Esophagus squamous epithelium (tissue), 5 donors: ENCODE measurements at places on chromosomes 12 and 14.

GRCh38 chr12:83896416-83896815 is 1016.2 kb downstream of the SLC6A15 start:
- no peaks in the 10 kb centered on the region for H3K4me1 ChIP-seq
- no peak overlapping the region for H3K27ac ChIP-seq
- DNase-seq, result no peak
- H3K27me3 ChIP-seq, result no peaks in the 10 kb centered on the region
- H3K4me3 ChIP-seq, result no peak overlapping the region

DNA sequence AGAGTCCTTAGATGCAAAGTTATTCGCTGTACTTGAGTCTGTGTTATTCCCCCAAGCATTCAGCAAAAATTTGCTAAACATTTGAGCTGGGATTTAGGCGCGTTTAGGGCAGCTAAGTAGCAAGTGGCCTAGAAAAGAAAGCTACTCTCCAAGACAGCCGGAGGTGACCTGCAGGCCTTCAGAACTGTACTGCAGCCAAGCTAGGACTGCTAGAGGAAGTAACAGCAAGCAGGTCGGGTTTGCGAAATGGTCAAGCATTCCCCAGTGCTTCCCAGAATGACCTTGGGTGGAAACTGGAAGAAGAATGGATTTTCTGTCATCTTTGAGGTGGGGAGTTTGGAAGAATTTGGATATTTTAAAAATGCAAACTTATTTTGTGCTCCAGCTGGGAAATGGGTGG is 287.5 kb downstream of the FOXN3 start:
- H3K4me3 ChIP-seq, result no peak overlapping the region
- no peaks in the 10 kb centered on the region for H3K36me3 ChIP-seq
- H3K4me1 ChIP-seq, result no peaks in the 10 kb centered on the region
- DNase-seq, result no peak
- no peak overlapping the region for H3K27ac ChIP-seq

DNA sequence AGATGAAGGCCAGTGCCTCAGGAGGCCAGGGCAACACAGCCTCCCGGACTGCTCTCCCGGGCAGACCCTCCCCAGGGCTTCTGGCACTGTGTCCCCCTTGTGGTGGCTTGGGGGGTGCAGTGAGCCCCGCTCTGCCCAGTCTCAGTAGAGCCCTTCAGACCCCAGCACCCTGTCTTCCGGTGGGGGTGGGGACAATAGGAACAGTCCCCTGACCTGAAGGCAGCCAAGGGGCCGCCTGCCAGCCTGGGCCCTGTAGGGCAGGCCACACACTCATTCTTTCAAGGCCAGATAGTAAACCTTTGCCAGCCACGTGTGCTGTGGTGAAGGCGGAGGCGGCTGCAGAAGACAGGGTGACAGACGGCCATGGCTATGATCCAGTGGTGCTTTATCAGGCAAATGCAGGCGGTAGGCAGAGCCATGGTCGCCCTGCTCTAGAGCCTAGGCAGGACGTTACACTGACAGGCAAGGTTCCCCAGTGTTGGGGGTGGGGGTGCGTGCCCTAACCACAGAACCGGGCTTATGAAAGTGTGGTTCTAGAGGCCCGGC is 15.0 kb downstream of the ZFYVE21 start:
- no peak for DNase-seq
- H3K4me1 ChIP-seq, result peaks cover 52% of the 10 kb centered on the region
- peak overlapping the region; percentile 53 for H3K27ac ChIP-seq
- no peaks in the 10 kb centered on the region for H3K27me3 ChIP-seq

DNA sequence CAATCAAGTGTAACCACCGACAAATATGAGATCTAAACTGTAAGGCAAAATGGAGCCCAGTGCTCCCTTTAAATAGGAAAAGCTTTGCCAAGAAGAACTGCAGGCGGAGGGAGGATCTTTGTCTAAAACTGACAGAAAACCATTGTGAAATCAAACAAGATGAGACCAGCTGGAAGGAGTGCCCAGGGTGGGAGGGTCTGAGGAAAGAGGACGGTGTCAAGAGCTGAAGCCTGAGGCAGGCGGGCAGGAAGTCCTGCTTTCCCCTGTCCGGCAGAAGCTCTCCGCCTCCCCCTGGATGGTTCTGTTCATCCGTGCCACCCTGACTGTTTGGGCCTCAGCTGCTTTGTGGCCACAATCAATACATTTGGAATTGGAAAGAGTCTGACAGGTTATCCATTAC is 37.5 kb downstream of the CDC42BPB start:
- H3K27ac ChIP-seq, result peak overlapping the region; percentile 31
- H3K36me3 ChIP-seq, result peaks cover 8% of the 10 kb centered on the region
- H3K4me3 ChIP-seq, result no peak overlapping the region
- H3K4me1 ChIP-seq, result peaks cover 40% of the 10 kb centered on the region
- H3K27me3 ChIP-seq, result no peaks in the 10 kb centered on the region
- DNase-seq, result no peak

- no peaks in the 10 kb centered on the region for H3K4me1 ChIP-seq
- H3K4me3 ChIP-seq, result no peak overlapping the region
- no peaks in the 10 kb centered on the region for H3K27me3 ChIP-seq
- H3K27ac ChIP-seq, result no peak overlapping the region
Observed at GRCh38 chr14:31692376-31692781, 131.2 kb downstream of the NUBPL start.

GRCh38 chr14:101103321-101103901 is 199.9 kb upstream of the RTL1 start:
- H3K4me3 ChIP-seq, result no peak overlapping the region
- H3K36me3 ChIP-seq, result no peaks in the 10 kb centered on the region
- no peak for DNase-seq

DNA sequence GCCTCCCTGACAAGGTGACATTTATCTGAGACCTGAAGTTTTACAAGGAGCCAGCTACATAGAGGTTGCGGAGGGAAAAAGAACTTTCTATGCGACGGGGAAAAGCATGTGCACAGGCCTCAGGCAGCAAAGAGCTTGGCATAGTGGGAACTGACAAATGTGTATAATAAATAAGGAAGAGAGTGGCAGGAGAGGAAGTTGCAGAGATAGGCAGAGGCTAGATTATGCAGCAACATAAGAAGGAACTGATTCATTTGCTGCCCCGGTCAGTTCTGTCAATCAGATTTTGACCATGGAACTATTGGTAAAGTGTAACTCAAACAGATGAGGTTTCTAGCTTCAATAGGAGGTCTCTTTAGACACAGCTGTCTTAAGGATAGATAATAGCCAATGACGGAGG is 33.7 kb upstream of the RIC8B start:
- H3K36me3 ChIP-seq, result no peaks in the 10 kb centered on the region
- no peak overlapping the region for H3K4me3 ChIP-seq
- H3K27me3 ChIP-seq, result peaks cover 63% of the 10 kb centered on the region
- DNase-seq, result no peak
- H3K27ac ChIP-seq, result no peak overlapping the region

DNA sequence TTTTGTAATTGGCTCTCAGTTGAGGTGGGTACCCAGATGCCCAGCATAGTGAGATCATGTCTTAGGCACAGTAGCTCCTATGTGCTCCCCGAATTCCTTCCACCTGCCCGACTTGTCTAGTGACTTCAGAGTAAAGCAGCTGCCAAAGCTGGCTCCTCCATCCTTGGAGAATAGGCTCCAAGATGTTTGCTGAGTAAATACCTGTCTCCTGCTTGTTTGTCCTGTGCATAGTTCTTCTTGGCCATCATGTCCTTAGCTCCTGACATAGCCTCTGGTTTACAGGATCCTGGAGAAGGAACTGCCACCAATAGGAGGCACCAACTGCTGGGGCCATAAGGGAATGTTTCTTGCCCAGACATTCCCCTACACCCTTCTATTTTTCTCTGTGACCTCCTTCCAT is 52.6 kb upstream of the CISTR start:
- H3K4me1 ChIP-seq, result no peaks in the 10 kb centered on the region
- H3K27me3 ChIP-seq, result peaks cover 8% of the 10 kb centered on the region
- DNase-seq, result no peak
- H3K4me3 ChIP-seq, result no peak overlapping the region

DNA sequence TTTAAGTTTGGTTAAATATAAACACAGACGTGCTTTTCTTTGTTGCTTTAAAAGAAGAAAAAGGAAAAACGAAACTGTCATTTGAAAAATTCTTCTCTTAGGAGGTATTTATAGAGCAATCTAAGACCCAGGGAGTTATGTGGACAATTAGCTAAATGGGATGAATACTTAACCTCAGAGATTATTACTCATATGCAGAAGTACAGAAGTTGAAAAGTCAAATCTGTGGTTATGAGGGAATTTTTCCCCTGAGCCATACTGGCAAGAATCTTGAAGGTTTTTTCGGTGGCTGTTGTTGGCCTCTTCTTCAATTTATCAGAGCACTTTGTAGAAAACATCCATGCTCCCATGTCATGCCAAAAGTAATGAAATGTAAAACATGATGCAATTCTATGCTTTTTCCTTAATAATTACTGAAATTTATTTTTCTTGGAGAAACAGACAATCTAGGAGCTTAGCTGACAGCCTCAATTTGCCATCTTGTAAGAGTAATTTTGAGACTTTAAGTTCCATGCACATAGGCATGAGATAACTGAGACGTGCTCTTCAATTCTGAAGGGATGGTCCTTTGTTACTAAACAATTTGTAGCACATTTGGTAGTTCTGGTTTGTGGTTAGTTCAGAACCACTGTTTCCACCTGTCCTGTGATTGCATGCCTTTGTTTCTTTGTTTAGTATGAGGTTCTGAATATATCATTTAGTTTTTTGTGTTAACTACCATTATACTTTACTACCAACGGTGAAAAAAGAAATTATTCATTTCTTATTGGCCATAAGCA is 126.6 kb downstream of the BCAT1 start:
- no peaks in the 10 kb centered on the region for H3K36me3 ChIP-seq
- H3K4me3 ChIP-seq, result no peak overlapping the region
- DNase-seq, result no peak
- no peak overlapping the region for H3K27ac ChIP-seq

DNA sequence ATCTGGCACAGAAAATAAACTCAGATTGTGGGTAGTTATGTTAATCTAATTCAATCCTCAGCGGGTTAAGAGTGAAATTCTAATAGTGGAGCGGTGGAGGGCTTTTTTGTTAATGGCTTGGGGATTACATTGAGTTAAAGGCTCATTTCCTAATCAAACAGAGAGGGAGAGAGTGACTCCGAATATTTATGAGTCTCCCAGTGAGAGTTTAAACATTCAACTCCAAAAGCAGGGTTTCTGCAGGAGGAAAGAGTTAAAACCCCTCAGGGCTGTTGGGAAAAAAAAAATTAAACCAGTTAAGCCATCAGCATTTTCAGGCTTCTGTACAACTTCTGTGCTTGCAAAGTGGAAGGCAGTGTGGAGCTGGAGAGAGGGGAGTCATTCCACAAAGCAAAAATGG is 62.1 kb upstream of the ESRRB start:
- H3K36me3 ChIP-seq, result no peaks in the 10 kb centered on the region
- H3K4me1 ChIP-seq, result no peaks in the 10 kb centered on the region
- H3K27me3 ChIP-seq, result no peaks in the 10 kb centered on the region
- H3K4me3 ChIP-seq, result no peak overlapping the region
- H3K27ac ChIP-seq, result no peak overlapping the region

DNA sequence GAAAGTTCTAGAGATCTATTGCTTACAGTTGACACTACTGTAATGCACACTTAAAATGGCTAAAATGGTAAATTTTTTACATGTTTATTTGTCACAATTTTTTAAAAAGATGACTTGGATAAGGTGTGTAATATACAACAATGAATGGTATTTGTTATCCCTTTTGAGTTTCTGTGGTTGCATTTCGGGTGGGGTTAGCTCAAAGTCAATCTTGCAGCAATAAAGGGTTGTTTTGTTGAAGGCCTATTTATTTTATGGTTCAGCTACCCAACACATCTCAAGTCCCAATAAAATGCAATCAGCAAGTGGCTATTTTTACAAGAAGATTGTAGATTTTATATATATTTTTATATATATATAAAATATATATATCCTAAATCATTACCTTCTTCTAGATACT is 22.1 kb downstream of the SNRPF start:
- H3K4me1 ChIP-seq, result no peaks in the 10 kb centered on the region
- no peak overlapping the region for H3K4me3 ChIP-seq
- no peak for DNase-seq
- H3K27me3 ChIP-seq, result no peaks in the 10 kb centered on the region

GRCh38 chr12:50222275-50222783 is 55.2 kb upstream of the CERS5 start:
- H3K27me3 ChIP-seq, result no peaks in the 10 kb centered on the region
- peak overlapping the region; percentile 44 for H3K4me3 ChIP-seq
- H3K36me3 ChIP-seq, result peaks cover 3% of the 10 kb centered on the region
- peaks cover 6% of the 10 kb centered on the region for H3K4me1 ChIP-seq
- DNase-seq, result no peak
- H3K27ac ChIP-seq, result peak overlapping the region; percentile 84
